NCI-H1436 (cell line): ENCODE measurements at places on chromosomes 4 and X.

GRCh38 chrX:107025545-107025944 lies 25.5 kb upstream of the MORC4 start:
- DNase-seq, result peak; percentile 48

- DNase-seq, result no peak
These were observed 42.7 kb downstream of the HPRT1 start for GRCh38 chrX:134502686-134503085.

DNA sequence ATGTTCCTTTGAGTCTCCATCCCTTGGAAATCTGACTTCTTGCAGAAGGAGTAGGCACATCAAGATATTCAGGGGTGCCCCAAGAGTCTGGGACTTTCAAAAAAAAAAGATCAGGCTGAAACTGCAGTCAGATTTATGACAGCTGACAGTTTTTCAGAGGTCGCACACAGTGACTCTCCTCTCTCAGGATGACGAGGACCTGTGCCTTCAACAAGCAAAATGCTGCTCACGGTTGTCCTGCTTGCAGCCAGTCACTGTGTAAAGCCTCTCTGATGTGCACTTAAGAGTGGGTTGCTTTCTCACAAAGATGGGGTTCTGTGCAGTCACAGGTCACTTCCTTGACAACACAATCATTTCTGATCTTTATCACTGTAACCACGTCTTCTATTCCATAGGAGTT lies 178.2 kb downstream of the PTTG2 start:
- no peak for DNase-seq

DNA sequence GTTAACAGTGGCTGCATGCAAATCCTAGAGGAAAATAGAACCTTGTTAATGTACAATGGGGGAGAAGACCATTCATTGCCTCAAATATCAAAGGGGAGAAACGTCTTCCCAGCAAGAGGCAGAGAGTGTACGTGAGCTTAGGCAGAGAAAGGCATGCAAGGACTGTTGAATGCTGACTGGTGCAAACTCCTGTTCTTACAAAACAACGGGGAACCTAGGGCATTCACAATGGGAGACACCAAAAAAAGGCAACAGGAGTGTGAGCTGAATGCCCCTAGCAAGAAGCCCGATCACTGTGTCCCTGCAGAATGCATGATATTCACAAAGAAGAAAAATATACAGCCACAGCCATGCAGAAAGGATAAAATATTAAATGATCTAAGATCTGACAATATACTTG lies 184.9 kb downstream of the NSUN7 start:
- DNase-seq, result no peak

DNA sequence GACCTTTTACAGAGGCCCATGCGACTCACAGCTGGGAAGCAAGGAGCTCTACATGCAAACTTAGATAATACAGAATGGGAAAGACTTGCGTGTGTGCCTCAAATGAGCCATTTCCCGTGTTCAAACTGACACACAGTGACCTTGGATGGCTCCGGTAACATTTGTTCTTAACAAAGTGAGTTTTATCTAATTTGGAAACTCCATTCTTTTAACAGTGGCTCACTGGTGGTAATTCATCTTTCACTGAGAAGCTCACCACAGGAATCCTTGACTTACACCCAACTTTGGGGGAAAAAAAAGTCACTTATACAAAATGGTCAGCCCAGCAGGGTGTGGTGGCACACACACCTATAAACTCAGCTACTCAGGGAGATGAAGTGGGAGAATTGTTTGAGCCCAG lies 190.6 kb downstream of the LDB2 start:
- DNase-seq, result no peak

GRCh38 chr4:24801136-24801855 lies 5.9 kb downstream of the SOD3 start:
- no peak for DNase-seq

GRCh38 chr4:5338531-5338930 lies 287.3 kb downstream of the STK32B start:
- no peak for DNase-seq

DNA sequence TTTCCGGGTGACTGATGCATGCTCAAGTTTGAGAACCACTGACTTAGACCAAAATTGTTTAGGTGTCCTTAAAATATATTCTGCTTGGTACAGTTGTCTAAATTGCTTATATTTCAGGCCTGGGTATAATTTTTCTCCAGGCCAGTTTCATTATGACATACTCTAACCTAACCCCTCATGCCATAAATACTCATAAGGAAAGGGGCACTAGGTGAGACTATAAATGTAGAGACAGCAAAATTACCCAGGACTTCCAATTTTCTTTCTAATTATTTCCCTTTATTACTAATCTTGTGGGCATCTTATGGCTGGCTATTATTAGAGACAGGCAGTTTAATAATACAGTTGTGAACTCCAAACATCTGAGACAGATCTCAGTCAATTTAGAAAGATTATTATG lies 150.2 kb downstream of the RRAGB start:
- DNase-seq, result no peak

DNA sequence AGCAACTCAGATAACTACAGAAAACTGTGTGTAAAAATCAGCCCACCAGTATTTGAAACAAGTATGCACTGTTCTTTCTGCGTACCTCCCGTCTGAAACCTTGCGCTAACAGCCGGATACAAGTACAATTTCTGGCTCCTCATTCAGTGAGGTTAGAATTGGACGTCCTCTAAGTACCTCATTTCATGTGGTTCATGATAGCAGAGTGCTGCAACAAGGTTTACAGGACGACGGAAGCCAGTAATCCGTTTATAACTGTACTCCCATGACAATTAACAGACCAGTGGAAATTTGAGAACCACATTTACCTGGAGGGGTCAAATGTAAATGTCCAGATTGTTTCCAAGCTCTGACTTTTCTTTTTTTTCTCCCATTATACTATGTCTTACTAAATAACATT lies 52.9 kb upstream of the TENM3 start:
- no peak for DNase-seq

DNA sequence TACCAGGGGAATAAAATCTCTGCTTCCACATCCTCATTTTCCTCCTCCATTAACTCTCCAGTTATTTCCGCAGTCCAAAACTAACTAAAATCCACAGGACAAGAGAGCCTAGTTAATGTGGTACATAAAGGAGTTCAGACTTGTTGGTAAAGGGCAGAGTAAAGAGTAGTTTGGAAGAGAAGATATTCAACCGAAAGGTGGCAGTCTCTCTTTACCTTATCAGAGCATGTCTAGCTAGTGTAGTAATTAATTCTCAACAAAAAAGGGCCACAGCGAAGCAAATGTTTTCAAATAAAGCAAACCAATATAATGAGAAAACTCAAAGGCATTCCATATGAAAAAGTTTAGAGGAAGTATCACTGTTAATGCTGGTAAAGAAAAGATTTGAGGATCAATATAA lies 286.5 kb downstream of the GLUD2 start:
- DNase-seq, result no peak

- no peak for DNase-seq
These were observed 83.2 kb upstream of the TBC1D9 start for GRCh38 chr4:140839406-140839805.

- no peak for DNase-seq
These were observed 191.7 kb downstream of the TLL1 start for GRCh38 chr4:166064721-166065120.

DNA sequence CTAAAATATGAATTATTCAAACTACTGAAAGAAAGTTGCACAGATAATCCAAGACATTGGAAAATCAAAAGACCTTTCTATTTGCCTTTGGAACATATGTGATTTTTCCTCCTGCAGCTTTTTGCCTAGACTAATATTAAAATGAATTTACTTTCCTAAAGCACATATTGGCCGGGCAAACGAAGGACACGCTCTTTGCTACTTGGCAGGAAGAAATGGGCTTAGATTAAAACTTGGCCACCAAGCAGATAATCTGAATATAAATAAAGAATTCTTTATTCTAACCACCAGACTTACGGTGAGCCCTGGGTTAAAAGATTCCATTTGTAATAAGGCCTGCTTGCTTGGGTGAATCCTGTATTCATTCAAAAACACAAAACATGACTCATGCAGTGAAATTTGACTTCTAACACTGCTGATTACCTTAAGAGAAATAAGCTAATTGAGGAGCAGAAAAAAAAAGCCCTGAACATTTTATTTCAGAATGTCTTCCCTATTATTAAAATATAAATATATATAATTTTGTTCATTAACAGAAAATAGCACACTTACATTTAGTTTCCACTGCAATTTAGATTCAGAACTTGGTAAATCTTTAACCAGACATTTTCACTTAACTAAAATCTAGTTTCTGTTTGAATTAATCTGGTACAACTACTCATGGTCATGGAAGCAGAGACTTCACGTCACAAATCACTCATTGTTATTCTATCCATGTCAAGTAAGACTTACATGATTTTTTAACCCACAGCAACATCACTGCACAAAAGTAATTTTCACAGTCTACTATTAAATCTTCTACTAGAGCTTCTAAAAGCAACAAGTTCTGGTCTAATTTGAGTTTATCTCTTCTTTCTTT lies 116.1 kb upstream of the PLAC1 start:
- no peak for DNase-seq

GRCh38 chrX:85244450-85245211 lies 840 bp downstream of the ZNF711 start:
- DNase-seq, result peak; percentile 17

DNA sequence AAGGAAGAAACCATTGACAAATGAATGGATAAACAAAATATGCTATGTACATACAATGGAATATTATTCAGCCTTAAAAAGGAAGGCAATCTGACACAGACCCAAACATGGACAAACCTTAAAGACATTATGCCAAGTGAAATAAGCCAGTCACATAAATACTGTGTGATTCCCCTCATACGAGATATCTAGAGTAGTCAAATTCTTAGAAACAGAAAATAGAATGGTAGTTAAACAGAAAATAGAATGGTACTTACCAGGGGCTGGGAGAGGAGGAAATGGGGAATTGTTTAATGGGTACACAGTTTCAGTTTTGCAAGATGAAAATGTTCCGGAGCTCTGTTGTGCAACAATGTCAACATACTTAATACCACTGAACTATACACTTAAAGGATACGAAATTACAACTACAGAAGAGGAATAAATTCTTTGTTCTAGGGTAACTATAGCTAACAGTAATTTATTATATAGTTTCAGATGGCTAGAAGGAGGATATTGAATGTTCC lies 47.8 kb upstream of the DUSP21 start:
- DNase-seq, result no peak

GRCh38 chrX:71581210-71581609 lies 3.0 kb downstream of the GCNA start:
- no peak for DNase-seq

DNA sequence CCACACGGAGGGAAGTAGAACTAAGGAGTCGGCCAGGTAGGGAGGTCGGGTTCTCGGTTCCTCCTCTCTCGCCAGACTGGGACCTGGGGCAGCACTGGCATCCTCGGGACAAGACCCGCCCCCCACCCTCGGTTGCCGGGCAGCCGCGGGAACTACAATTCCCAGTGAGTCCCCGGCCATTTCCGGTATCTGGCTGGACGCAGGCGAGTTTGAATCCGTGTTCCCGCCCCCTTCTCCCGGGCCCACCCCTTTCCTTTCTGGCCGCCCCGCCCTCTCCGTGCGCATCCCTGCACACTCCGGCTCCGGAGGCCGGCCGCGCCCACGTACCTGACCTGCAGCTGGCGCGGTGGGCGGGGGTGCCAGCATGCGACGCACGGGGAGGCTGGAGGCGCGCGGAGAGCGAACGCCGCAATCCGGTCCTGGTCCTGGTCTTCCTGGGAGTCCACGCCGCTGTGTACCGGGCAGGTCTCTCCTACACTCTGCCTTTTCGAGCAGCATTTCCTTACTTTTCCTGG lies 10.2 kb upstream of the DLG3 start:
- DNase-seq, result peak; percentile 90

DNA sequence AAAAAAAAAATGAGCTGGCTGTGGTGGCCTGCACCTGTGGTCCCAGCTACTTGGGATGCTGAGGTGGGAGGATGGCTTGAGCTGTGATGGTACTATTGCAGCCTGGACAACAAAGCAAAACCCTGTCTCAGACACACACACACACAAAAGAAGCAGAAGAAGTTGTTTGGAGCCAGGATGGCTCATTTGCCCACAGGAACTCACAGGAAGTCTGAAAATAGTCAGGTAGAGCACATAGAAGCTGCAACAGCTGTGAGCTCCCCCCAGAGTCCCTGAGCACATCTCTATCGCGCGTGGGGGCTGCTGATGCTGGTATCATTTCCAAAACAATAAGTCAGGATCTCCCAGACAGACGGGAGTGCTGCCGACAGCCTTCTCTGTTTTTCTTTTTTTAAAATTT lies 13.4 kb upstream of the DHRSX start:
- no peak for DNase-seq

- DNase-seq, result no peak
These were observed 19.5 kb downstream of the WWC2 start for GRCh38 chr4:183118585-183118984.

DNA sequence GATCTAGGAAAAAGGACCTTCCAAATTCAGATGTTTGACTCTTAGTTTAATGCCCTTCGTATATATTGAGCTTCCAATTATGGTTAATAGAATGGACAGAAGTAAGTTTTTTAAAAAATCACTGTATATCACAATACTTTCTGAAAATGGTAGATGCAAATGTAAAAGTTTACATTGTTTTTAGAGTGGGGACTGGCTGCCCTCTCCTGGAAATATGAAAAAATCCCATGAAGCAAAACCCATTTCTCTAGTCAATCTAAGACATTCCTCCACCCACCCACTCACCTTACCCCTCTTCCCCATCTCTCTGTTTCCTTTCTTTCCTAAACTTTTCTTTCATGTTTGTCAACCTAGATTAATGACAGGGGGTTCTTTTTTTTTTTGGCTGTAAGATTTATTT lies 134.5 kb downstream of the ARHGAP6 start:
- DNase-seq, result no peak

DNA sequence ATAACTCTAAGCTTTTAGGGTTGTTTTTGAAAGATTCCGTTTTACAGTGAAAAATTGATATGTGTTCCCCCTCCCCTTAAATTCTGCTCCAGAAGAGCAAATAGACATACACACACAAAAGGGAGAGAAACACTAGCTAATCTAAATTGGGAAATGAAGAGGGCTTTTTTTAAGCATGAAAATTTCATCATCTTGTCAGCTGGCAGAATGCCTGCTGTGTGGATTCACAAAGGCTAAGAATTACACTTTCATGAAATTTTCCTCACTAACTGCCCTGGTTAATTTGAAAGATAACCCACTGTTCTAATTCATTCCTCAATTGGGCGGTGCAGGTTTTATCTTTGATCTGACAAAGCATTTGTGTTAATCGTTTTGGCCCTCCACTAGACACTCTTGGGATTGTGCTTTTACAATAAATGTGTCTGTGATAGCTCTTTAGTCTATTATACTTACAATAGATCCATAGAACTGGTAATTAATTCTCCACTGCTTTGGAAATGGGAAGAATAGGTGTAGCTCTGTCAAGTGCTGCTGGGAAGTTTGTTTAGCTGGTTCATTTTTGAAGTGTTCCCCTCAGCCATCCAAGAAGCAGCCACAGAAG lies 152.9 kb downstream of the POLA1 start:
- no peak for DNase-seq

- DNase-seq, result no peak
These were observed 127.2 kb downstream of the CCSER1 start for GRCh38 chr4:90254357-90254756.

GRCh38 chrX:39890807-39891206 lies 207.0 kb downstream of the BCOR start:
- DNase-seq, result no peak
